Activated CD4-positive, alpha-beta T cell treated with anti-CD3 and anti-CD28 coated beads for 48 hours (primary cell): ENCODE measurements at places on chromosomes 6 and 20.

GRCh38 chr20:37267667-37268313, 6.2 kb upstream of the GHRH start:
- no peak for DNase-seq

DNA sequence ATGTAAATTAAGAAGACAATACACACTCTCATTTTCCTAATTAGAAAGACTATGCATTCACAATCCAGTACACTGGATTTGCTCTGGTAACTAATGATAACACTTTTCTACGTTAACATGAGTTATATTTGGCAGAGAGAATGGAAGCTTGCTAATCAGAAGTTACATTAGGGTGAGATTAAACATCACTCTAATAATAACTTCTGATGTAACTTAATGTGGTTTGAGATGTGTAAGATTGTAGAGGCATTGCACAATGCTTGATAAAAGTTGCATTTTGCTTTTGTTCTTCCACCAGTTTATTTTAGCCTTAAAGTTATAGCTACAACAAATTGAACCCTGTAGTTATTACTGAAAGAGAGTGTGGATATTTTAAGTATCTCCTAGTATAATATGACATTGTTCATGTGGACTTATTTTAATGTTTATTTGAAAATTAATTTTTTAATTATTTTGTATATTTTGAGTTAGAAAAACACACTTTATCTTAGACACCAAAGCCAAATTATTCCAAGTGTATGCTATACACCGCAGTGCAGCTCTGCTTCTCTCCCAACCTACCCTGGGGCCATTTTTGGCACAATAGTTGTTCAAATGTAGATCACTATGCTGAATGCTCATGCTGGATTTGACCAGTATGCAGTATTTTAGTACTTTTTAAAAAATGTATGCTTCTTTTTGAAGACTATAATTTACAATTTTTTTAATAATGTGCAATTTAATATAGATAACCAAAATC, 143.2 kb downstream of the SLC16A10 start:
- no peak for DNase-seq

GRCh38 chr6:160227769-160228161, 30.9 kb downstream of the SLC22A2 start:
- DNase-seq = no peak

DNA sequence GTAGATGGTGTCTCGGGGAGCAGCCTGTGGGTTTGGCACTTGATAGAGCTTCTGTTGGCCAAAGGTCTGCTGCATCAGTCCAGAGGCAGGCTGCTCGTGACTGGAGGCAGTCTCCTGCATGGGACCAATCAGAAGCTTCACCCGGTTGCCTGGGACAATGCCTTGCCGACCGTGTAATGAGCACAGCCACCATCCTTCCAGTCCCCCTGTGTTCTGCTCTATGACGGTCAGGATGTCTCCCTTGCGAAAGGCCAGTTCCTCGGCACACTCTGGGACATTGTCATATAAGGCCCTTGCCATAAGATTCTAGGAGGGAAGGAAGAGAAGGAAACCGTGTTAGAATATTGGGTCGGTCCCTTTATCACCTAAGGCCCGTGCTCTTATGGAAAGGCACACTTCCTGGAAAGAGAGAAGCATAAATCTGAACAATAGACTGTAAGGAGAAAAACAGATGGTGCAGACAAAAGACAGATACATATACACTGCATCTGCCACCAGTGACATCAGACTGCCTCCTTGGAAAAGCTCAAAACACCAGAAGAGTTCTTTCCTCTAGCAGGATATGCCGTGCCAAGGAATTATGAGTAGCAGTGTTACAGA, 18.9 kb downstream of the NEDD9 start:
- no peak for DNase-seq

- no peak for DNase-seq
These were observed 512.9 kb downstream of the UTRN start for GRCh38 chr6:144797881-144798589.

GRCh38 chr6:54353975-54354374, 45.7 kb downstream of the TINAG start:
- DNase-seq = no peak

DNA sequence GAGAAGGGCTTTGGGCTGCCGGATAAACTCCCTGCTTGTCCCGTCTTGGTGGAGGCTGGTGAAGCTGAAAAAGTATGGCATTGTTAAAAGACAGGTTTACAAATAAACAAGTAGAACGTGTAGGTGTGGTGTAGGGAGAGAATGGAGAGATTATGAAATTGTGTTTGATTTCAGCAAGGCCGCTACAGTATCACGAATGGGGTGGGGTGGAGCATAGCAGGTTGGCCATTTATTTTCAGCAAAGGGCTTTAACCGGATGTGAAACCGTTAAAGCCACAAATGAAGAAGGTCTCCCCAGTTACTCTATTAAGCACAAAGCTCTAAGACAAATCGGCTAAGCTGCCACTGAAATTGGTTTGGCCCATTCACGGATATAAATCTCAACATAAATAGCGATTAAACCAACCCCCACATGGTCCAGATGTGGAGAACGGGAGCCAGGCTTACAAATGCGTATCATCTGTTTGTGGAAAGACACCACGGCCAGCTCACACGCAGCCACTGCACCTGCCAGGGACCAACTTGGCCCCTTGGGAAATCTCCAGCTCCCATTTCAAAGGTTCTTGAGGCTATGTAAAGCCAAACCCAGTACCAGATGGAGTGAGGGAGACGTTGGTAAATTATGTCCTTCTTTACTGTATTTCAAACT, 94.0 kb downstream of the ZMYND8 start:
- no peak for DNase-seq

DNA sequence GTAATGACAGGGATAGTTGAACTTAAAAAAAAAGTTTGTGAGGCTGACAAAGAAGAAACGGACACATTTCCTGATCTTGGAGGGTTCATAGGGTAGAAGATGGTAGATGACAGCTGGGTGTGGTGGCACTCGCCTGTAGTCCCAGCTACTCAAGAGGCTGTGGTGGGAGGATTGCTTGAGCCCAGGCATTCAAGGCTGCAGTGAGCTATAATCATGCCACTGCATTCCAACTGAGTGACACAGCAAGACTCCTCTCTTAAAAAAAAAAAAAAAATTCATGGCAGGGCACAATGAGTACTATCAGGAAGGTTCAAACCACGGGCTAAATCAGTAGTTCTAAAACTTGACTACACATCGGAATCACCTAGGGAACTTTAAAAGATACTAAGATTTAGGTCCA, 2.0 kb upstream of the MICA start:
- no peak for DNase-seq

DNA sequence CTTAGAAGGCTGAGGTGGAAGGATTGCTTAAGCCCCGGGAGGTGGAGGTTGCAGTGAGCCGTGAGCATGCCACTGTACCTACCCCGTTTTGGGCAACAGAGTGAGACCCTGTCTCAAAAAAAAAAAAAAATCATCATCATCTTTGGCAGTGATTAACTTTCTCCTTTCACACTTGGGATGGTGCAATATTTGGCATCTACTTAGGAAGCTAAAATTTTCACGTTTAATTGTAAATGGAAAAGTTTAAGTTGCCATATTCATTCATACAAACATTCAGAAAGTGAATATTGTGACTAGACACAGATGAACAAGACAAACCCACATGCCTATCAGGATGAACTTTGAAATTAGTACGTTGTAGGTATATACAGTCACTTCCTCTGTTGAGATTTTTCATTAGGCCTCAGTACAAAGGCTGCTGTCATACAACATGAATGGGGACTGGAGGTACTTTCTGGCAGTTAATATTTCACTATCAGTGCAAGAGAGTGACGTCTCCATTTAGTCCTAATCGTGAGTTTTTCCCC, 10.3 kb downstream of the TOP1 start:
- DNase-seq = no peak

DNA sequence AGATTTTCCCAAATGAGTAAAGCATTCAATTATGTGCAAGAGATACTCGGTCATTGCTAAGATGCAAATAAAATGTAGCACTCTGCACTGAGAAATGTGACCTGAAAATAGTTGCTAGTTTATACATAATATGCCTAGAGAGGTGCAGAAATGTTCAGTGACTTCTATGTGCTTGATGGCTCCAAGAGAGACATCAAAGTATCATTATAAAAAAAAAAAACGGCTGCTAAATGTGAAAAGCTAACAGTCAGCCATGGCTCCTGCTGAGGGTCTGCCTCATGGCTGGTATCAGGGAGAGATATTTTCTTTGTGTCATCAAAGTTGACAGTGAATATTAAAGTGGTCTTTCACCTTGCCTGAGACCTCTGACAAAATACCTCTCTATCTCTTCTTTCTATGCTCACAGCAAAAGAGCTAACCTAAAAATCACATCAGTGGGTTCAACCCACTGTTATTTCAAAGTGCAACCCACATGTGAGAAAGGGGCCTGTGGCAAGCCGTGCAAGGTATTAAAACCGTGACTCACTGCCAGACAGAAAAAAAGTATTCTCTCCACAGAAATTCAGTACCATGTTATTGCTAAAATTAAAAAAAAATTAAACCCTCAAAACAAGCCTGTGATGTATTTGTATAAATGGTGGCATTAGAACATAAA, 259.0 kb downstream of the HIVEP2 start:
- DNase-seq = peak; percentile 31

DNA sequence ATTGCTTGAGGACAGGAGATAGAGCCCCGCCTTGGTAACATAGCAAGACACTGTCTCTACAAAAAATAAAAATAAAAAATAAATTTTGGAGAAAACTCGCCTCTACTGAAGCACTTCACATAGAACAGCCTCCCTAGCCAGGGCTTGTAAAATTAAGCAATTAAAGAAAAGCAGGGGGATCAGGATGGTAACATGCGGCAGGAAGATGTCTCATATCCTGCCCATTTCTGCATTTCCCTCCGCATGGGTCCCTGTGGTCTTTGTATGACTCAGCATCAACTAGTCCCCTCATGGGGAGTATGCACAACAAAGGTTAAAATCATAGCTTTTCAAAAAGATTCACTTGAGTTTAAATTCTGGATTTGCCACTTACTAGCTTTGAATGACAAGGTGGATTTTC, 379.0 kb downstream of the EPHA7 start:
- no peak for DNase-seq

DNA sequence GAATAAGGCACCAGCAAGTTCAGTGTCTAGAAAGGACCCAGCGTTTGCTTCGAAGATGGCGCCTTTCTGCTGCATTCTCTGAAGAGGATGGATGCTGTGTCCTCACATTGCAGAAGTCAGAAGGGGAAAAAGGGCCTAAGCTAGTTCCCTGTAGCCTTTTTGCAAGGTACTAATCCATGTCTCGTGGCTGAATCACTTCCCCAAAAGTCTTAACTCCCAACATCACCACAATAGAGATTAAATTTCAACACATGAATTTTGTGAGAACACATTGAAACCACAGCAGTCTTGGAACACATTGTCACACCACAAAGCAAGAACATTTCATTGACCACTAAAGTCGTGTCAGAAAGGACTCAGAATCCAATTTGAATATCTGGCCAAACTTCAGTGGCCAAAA, 42.1 kb downstream of the KLHL31 start:
- DNase-seq = no peak

DNA sequence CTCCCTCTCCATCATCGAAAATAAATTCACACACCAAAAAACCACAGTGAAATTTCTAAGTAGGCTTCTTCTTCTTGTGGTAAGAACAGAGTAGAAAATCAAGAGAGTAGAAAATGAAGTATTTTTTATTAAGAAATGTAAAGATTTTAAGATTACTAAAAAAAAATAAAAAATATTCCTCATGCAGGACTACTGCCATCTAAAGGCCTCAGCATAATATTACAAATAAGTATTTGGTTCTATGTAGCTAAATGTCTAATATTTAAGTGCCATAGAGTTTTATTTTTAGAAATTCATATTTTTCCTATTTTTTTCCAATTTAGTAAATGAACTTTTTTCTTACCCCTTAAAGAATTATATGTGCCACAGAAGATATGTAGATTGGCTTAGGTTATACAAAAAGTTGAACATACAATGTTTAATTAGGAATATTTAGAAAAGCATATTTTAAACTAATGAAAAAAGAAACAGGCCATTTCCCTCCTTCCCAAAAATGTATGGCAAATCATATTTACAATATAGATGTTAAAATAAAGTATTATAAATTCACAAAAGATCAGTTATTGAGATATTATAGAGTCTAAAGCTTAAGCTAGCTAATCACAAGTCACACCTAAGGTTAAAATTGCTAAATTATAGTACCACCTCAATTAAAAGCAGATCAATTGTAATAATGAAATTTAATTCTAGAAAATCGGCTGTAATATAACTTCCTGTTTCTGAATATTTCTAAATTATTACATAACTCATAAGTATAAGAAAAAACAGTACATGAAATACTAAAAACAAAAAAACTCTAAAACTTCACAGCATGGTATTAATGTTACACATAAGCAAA, 3.5 kb upstream of the NT5DC1 start:
- no peak for DNase-seq

GRCh38 chr6:69758214-69758613, 38.6 kb downstream of the LMBRD1 start:
- DNase-seq = no peak
